ENCODE measurements at places on chromosomes 5 and 9. TPM values are rescaled to one million over a fixed set of nuclear protein-coding genes. Genes with fewer than 3 reads are reported as not detected.

Gene PRRX2
- total RNA-seq, result 2.0 TPM

Gene SPATA31D4
- under 0.01 TPM for total RNA-seq

Gene TNFSF8
- not detected for total RNA-seq

Gene GFI1B
- total RNA-seq, result not detected

Gene PRLR
- 1.2 TPM for total RNA-seq

Gene GOLM1
- total RNA-seq, result 123 TPM

Gene RNF180
- total RNA-seq, result 3.4 TPM

Gene WDR38
- total RNA-seq, result not detected

All from uterine smooth muscle cell (primary cell).